ENCODE measurements at places on chromosomes 5 and 9. TPM values are rescaled to one million over a fixed set of nuclear protein-coding genes. Genes with fewer than 3 reads are reported as not detected.
A peak's percentile ranks its signal among the peaks of the same experiment; 100 is the strongest.

TARS1 gene
- 65.9 TPM for total RNA-seq

CORO2A gene
- 31.2 TPM for total RNA-seq

GPBP1 gene
- total RNA-seq, result 84.6 TPM

PRR7 gene
- total RNA-seq, result 8.7 TPM

NMRK1 gene
- 34.1 TPM for total RNA-seq

BAG1 gene
- 94.9 TPM for total RNA-seq

CCNO gene
- 5.6 TPM for total RNA-seq

GRM6 gene
- not detected for total RNA-seq

THBS4 gene
- total RNA-seq, result 3.9 TPM

- no peak for DNase-seq
Measured at GRCh38 chr5:171386006-171386671, 1.5 kb upstream of the NPM1 start.

GRCh38 chr9:121613009-121613752 lies 38.3 kb upstream of the DAB2IP start:
- DNase-seq, result no peak

- DNase-seq, result no peak
Measured at GRCh38 chr9:104784098-104784497, 20.2 kb downstream of the NIPSNAP3B start.

DNA sequence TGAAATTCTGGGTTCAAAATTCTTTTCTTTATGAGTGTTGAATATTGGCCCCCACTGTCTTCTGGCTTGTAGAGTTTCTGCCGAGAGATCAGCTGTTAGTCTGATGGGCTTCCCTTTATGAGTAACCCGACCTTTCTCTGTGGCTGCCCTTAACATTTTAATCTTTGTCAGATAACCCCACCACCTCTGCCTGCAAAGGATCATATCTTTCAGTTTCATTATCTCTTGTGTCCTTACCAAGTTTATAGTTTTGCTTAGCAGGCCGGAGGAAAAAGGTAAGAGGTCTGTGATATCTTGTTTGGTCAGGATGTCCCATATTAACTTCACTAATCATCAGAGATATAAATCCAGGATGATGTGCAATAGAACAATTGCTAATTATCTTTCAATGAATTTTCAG lies 970.2 kb upstream of the TYRP1 start:
- DNase-seq, result no peak

- DNase-seq, result no peak
Measured at GRCh38 chr9:96858018-96858573, 3.8 kb upstream of the ZNF782 start.

DNA sequence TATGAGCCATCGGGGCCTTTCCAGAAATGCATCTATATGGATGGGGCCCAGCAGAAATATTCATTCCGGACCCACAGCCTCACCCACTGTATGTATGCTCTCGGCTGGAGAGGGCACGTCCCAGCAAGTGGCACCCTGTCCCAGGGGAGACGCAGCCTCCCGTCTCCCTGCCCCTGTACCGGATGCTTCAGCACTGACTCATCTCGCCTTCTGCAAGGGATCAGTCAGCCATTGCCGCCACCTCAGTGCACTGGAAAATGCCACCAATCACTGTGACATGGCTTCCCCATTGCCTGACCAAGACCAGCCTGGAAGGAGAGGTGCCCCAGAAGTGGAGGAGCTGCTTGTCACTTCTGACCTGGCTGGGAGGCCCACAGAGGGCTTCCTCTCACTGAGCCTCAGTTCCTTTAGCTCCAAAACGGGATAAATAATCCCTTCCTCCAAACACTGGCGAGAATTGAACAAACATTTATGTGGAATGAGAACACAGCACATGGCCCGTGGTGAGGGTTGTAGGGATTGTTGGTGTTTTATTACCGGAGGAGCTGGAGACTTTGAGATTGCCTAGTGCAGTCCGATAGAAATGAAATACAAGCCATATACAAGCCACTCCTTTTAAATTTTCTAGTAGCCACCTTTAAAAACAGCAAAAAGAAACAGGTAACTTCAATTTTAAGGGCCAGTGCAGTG lies 43.9 kb upstream of the ORM1 start:
- DNase-seq, result peak; percentile 41

- DNase-seq, result no peak
Measured at GRCh38 chr5:99070362-99070761, 141.6 kb upstream of the CHD1 start.

DNA sequence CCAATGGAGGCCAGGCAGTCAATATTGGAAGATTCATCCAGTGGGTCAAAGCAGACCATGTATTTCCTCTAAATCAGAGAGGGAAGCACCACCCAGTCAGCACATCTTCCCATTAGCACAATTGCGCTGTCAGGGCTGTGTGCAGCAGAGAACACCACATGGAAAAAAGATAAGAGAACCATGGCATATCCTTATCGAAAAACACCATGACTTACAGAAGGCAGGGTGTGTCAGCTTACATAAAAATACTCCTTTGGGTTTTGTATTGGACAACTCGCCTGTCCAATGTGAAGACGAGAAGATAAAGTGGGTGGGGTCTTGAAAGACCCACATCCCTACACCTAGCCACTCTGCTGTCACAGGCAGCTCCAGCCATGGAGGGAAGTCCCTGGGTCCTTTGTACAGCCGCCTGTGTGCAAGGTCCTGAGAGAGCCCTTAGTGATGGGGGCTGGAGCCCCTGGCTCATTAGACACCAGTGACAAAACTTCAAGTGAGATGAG lies 71.9 kb upstream of the SPATA31E1 start:
- DNase-seq, result no peak

DNA sequence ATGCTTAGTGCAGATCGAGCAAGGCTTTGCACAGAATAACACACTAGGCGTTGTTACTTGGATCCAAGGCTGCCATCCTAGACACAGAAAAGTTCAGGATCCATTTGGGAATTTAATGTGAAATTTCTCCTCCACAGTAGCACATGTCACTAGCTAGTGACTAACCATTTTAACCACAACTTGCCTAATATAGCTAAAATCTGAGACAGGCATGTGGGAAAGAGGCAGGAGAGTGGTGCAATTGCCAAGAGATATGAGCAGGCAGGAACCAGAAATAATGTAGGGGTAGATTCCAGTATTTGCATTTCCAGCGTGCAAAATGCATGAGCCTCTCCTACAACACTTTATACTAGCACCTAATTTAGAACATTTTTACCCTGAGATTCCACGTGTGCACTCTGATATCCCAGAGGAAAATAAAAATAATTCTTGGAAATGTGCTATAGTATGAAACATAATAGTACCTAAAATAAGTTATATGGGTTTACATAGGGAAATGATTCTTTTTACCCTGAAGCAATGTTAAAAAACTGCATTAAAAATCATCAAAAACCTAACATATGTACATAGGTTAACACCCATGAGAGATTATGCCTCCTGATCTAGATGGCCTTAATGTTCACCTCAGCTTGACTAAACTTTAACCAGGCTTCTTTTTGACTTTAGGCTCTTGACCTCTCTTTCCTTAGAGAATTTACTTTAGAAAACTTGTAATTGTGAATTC lies 1230.6 kb upstream of the NUDT12 start:
- DNase-seq, result no peak

DNA sequence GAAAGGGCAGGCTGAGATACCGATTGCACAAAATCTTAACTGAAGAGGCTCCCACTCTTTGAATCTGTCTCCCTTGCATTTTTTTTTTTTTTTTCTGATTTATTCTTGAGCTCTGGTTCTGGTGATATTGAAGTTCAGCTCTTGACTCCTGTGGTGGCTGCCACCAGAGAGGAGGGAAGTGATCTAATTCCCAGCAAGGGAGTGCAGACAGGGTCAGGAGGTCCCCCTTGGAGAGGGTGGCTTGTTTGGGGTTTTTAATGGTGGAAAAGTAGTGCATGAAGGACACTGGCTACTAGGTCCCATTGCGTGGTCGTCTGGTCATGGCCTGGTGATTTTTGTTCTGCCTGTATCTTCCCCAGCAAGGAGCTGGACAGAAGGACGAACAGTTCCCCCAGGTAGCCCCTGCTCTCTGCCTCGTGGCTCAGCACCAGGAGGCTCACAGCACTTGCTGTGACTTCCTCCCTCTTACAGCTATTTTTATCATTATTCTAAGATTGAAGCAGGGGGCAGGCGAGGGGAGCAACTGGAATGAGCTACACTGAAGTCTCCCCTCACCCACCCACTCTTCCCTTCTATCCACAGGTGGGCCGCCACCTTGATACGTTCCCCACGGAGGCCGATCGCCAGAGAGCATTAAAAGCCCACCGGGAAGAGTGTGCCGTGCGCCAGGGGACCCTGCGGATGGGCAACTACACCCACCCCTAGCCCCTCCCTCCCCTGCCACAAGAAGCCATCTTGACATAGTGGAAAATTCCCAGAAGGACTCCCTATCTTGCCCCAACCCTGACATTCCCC lies 10.4 kb upstream of the BARHL1 start:
- DNase-seq, result no peak

- DNase-seq, result no peak
Measured at GRCh38 chr5:110371011-110371724, 355.3 kb downstream of the TMEM232 start.

DNA sequence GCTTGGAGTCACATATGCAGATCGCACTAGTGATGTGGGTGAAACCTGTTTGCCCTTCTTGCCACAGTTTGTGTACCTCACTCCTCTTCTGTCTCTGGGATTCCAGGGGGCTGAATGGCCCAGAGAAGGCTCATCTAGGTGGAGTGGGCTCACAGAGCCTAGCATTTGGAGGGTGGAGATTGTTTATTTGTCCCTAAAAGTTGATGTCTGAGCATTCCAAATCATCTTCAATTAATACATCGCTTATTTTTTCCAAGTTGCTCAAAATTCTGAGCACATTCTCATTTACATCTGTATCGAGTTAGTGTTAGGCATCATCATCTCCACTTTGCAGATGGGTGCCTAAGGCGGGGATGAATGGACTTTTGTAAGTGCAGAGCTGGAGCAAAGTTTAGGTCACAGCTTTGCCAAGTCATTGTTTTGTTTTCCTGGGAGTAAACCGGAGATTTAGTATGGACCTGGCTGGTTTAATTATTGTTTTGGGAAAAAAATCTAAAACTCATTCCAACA lies 2.0 kb downstream of the ABL1 start:
- no peak for DNase-seq

- no peak for DNase-seq
Measured at GRCh38 chr9:21828853-21829410, 26.5 kb downstream of the MTAP start.

DNA sequence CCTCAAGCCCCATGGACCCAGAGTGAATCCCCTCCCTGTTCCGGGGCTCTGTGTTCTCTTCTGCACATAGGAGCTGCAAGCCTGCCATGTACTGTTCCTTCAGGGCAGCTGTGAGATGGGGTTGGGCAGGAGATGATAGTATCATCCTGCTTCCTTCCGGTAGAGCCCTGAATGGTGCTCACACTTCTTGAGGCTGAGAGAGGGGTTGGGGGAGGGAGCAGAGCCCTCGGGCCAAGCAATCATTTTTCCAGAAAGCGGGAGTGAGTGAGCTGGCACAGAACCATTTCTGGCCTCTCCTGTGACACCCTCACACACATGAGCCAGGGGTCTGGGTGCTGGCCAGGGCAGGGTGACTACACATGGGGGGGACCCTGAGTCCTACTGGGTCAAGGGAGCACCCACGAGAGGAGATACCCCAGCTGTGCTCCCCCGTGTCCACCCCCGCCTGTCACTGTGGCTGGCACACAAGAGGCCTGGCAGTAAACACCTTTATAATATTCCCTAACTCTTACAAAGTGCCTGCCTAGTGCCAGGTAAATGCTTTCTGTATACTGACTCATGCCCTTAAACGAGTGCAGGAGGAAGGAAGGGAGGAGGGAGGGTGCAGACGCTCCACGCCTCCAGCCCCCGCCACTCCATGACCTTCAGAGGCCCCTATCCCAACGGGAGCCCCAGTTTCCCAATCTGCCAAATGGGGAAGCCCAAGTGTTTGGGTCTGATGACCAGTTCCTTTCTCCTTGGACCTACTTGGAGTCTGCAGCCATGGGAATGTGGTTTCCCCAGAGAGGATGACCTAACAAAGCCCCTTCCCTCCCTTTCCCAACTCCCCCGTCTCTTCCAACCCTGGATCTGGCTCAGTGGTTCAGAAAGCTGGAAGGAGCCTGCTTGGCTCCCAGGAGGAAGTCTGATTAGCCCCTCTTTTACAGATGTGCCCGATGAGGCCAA lies 15.5 kb downstream of the AKNA start:
- no peak for DNase-seq

GRCh38 chr5:151703227-151703626 lies 16.5 kb upstream of the SPARC start:
- no peak for DNase-seq

GRCh38 chr9:82763656-82764055 lies 299.3 kb downstream of the RASEF start:
- DNase-seq, result no peak

GRCh38 chr9:98191671-98192502 lies 550 bp downstream of the CORO2A start:
- peak; percentile 49 for DNase-seq

Measured in prostate gland (tissue), 2 donors.